ENCODE measurements at places on chromosomes 3 and 15. TPM values are rescaled to one million over a fixed set of nuclear protein-coding genes. Genes with fewer than 3 reads are reported as not detected.

Gene CEP70
- 37.4 TPM for total RNA-seq

Gene SLC24A5
- total RNA-seq = 0.18 TPM

Gene GDPGP1
- 8.3 TPM for total RNA-seq

Gene ZNF501
- total RNA-seq = 9.2 TPM

Data from metanephros (tissue), 2 donors.